ENCODE measurements at places on chromosomes 1 and 21. TPM values are rescaled to one million over a fixed set of nuclear protein-coding genes. Genes with fewer than 3 reads are reported as not detected.

KIF26B gene
- total RNA-seq: 11.4 TPM

GRIK1 gene
- 4.1 TPM for total RNA-seq

- no peak for DNase-seq
These were observed 183.0 kb upstream of the RAB4A start for GRCh38 chr1:229087906-229088305.

POGK gene
- 62.4 TPM for total RNA-seq

DNA sequence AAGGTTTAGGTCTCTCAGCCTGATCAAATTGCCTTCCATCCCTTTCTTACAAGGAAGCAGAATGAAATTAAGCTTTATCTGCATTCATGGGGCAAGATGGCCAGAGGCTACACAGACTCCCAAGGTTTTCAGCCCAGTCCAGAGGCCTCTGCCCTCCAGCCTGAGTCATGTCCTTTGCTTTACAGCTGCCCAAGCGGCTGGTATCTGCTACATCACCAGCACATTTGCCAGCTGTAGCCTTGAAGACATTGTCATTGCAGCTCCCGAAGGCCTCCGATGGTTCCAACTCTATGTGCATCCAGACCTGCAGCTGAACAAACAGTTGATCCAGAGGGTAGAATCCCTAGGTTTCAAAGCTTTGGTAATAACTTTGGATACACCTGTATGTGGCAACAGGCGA, 16.0 kb downstream of the HAO2 start:
- DNase-seq: no peak

DNA sequence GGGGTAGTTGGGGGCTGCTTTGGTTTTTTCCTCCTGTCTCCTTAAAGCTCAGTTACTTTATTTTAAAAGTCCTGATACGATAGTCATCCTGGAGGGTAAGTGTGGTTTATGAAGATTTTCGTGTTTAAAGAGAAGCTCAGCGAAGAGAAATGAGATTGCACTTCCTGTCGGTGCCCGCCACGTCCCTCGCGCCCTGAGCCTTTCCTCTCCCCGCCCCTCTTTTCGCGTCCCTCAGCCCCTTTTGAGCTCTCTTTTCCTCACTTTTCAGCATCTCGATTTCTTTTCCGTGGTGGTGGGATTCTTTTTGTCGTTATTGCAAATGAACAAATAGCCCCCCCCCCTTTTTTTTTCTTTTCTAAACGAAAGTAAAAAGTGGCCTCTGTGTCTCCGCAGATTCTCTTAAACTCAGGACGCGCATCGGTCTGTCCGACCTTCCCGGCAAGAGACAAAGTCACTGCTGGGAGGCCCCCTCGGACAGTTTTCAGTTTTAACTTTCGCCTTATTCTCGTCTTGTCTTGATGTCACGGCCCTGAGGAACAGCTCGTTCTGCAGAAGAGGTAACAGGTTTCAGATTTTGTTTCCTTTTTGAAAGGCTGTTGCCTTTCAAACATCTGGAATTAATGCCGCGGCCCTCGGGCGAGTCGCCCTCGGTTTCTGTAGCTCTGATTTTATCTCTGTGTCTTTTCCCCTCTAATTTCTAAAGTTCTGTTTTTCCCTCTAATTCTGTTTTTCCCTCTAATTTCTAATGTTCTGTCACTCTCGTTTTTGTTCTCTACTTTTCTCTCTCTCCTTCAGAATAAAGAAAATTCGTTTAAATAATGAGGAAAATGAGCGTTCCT, 1.0 kb upstream of the DMRTA2 start:
- DNase-seq: no peak

All from frontal cortex (tissue), 4 donors.